ENCODE measurements at places on chromosomes 16 and 17. TPM values are rescaled to one million over a fixed set of nuclear protein-coding genes. Genes with fewer than 3 reads are reported as not detected.

Gene OR2C1
- total RNA-seq: not detected

Gene SPATA32
- total RNA-seq: not detected

- no peak for DNase-seq
Observed at GRCh38 chr16:84554627-84555328, 50.3 kb upstream of the MEAK7 start.

DNA sequence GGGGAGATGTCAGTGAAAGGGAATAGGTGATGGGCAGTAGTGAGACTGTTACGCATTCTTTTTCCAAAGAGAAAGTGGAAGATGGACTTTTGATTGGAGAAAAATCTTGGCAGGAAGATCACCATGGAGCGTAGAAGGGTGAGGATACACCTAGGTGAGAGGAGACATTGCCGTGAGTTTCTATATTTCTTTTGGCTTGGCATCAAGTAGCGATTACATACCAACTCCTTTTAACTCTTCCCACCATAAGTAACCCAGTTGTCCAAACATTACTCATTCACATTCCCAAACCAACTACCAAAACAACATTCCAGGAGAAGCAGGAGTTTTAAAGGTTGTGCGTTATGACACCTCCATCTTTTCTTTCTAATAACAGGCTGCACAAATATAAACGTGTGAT is 10.7 kb upstream of the KRT28 start:
- no peak for DNase-seq

DNA sequence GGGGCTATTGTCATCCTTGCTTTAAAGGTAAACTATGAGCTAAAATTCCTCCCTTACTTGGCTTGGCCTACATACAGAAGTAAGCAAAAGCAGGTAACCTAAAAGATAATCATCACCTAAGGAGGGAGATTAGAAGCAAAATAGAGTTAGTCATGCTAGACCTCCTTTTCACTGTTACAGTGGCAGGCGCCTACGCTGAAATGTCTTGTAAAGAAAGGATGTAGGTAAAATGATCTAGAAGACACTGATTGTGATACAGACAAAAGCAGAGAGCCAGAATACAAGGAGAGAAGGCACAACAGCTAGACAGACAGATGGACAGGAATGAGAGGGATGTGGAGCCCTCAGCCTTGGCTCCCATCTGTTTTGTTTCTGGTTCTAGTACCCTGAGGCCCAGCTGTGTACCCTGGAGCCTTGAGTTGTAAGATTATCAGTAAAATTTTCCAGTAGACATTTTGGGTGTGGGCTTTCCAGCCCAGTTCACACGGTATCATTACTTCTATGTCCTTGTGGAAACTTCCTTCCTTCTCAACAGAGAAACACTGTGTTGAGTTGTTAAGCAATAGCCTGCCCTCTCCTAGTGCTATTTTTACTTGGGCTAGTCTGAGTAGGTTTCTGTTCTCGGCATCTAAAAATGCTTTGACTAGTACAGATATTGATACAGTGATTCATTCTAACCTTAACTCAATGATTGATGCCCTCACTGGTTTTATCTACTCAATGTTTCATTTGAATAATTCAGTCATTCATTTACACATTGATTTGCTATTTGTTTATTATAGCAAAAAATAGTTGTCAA is 7.7 kb upstream of the C16orf78 start:
- no peak for DNase-seq

GRCh38 chr17:514584-514983 is 162.0 kb upstream of the RPH3AL start:
- no peak for DNase-seq

- DNase-seq: no peak
Observed at GRCh38 chr17:33300241-33300640, 7.1 kb upstream of the ASIC2 start.

DNA sequence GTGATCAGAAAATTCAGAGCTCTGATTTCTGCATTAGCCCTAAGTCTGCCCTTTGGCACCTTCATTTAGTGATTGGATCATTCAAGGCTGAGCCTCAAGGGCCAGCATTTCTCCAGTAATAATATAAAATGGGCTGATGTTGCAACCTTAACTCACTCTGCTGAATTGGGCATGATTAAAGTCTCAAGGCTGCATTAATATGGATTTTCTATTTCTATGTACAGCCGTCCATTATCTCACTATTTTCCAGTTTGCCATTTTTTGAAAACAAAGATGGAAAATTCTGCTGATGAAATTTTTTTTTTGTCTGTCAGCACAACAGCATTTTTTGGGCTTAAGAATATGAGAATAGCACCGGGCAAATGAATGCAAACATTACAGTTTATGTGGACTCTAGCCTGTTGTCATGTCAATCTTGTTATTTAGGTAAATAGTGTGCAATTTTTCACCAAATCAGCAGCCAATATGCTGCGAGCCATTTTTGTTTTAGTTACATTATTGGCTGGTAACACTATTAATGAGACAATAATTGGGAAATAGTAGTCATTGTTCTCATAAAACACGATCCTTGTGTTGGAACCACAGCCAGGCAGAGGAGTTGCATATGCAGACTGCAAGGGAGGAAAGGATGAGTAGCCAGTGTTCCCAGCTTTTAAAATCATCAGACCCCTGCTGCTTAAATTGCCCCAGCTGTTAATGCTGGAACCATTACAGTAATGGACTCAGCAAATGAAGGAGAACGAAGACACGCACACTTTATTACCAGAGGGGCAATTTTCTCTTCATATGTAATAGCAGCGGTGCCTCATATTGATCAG is 10.5 kb downstream of the FTO start:
- DNase-seq: no peak

- no peak for DNase-seq
Observed at GRCh38 chr16:58960484-58960883, 226.4 kb upstream of the GOT2 start.

- no peak for DNase-seq
Observed at GRCh38 chr16:12142157-12142556, 165.6 kb downstream of the SNX29 start.

DNA sequence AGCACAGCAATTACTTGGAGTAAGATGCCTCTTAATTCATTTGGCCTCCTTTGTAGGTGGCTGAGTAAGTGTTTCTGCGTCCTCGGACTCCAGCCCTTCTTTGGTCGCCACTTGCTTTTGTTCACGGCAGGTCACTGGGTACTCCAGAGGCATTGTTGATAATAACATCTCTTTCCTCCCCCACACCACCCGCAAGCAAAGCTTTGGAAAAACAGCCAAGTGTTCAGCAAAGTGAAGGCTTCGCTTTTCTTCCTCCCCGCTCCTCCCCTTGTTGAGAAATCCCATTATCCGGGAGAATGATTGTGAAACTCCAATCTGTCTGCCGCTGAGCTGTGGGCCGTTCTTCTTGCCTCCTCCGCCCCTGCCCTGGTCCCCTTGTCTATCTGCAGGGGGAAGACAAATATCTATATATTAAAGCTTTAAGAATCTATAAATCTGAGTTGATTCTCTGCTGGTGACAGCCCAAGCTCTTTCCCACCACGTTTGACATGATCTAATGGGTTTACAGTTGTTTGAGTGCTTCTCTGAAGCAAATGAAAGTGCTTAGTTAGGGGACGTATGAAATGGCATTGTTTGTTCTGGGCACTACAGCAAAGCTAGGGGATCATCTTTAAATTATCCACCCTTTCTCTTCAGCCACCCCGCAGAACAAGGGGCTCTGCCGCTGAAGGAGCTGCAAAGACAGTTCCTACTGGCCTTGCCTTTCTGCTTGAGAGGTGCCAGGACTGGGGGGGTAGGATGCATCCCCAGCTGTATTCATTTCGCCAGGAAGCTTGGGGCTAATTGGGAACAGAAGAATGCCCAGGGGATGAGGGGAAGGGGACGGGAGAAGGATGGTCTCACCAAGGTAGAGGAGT is 167.1 kb downstream of the CCDC182 start:
- DNase-seq: peak; percentile 54

GRCh38 chr16:12210925-12211869 is 234.7 kb downstream of the SNX29 start:
- DNase-seq: no peak

DNA sequence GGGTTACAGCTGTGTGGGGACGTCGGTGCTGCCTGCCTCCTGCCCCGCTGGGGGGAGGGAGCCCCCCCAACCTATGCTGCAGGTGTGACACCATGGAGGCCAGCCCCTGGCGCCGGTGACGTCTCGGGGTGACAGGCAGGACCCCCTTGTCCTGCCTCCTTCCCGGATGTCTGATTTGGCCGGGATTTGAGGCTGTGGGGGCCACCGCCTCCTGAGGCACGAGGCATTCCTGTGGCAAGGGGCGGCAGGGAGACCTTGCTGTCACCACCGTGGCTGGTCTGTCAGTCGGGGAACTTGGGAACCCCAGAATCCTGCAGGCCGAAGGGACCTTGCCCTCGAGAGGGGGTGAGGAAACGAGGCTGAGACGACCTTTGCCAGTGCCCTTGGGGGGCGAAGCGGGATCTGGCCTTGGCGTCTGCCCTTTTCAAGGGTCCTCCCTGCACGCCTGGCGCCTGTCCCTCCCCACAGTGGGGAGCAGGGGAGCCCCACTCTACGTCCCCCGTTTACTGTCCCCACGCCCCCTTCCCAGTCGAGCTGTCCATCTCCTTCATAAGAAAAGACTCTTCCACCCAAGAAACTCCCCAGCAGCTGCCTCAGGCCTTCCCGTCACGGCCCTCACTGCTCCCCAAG is 74.4 kb downstream of the METRNL start:
- DNase-seq: no peak

- DNase-seq: peak; percentile 66
Observed at GRCh38 chr16:75096656-75097055, 19.9 kb downstream of the LDHD start.

Data from ureter (tissue), 1 donor.